ENCODE measurements at places on chromosomes 11 and 22.

DNA sequence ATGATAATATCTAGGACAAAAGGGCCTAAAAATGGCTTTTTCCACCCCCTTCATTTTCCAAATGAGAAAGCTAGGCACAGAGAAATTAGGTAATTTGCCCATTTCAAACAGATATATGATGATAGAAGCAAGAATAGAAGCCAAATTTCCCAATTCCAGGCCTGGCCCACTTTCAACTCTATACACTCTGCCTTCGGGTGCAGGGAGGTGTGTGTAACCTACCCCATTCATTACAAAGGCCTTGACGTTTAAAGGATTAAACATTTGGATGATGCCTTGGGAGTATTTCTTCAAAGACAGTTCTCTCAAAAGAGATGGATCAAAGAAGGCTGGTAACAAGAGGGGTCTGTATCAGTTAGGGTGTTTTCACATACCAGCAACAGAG, 134.1 kb downstream of the CCDC34 start:
- no peak for DNase-seq

DNA sequence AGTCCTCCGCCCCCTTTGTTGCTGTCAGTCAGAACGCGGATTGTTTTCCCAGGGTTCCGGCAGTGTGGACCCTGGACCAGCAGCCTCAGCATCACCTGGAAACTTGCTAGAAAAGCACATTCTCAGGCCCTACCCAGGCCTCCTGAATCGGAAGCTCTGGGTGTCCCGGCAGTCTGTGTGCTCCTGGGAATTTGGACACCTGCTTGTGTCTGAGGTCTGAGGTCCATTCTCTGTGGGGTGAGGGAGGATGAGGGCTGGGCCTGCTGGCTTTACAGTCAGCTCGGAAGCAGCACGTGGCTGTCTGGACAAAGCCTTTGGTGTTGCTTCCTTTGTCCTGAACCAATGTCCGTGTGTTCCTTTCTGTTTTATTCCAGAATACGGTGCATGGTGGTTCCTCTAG, 299.7 kb downstream of the TBC1D22A start:
- DNase-seq, result no peak

- DNase-seq, result no peak
These were observed 45.3 kb upstream of the HMGXB4 start for GRCh38 chr22:35212009-35212408.

- DNase-seq, result no peak
These were observed 69.7 kb upstream of the PRDM11 start for GRCh38 chr11:45076761-45077160.

- no peak for DNase-seq
These were observed 52.2 kb upstream of the PAX6 start for GRCh38 chr11:31863170-31863832.

GRCh38 chr11:65918211-65919140, at the start of gene C11orf68:
Gene C11orf68, minus strand, starts transcription at chr11:65919062. Its CDS starts 31 bp downstream, at chr11:65919031.
- no peak for DNase-seq

DNA sequence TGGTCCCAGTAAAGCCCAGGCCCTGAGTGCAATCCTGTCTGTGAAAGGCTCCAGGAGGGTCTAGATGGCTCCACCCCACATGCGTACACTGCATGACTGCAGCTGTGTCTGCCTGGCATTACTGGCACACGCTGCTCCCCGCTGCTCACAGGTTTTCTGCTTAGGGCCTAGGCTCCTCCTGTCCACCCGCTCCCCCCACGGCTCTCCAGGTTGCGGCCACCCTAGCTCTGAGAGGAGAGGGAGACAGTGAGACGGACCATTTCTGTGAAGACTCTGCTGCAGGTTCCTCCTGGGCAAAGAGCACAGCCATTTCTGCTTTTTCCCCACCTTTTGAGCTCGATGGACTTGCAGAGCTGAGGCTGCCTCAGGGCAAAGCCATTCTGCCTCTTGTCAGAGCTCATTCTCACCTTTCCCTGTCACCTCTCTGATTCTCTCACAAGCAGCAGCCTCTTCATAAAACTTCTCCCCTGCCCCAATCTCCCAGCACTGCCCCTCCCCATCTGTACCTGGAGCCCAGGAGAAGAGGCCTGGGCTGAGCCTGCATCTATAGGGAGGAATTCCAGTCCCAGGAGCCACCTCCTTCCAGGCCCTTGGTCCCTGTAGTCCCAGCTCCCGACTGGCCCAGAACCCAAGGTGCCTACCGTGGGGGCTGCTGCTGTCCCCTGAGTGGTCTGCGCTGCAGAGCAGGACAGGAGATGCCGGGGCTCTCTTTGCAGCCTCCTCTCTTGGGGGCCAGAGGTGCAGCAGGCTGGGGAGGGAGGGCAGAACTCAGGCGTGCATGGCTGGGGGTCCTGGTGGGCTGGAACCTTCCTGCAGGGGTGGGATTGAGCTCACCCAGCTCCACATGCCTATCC, 433.7 kb upstream of the B3GAT1 start:
- no peak for DNase-seq

DNA sequence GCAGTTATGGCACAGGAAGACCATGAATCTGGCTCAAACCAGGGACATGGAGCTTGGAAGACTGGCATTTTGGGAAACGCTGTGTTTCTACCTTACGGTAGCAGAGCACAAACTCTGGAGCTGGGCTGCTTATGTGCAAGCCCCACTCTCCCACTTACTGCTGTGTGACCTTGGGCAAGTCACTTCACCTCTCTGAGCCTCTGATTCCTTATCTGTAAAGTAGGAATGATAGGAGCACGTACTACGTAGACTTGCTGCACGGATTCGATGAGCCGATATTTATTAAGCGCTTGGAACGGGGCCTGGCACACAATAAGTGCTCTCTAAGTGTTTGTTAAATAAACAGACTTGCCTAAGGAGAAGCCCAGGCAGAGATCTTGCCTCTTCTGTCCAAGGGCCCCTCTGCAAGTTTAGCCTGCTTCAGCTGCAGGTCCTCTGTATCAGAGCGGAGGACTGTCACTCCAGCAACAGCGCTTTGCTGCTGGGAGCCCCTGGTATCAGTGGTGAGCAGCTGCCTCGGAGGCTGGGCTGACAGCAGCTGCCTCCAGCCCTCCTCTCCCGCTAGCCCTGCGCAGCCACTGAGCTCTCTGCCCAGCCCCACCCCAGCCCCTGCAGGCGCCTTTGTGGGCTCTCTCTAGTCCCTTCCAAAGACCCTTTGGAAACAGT, 96.9 kb upstream of the ANO1 start:
- no peak for DNase-seq

All from activated CD4-positive, alpha-beta T cell treated with anti-CD3 and anti-CD28 coated beads for 24 hours (primary cell).